ENCODE measurements at places on chromosomes 4 and X. TPM values are rescaled to one million over a fixed set of nuclear protein-coding genes. Genes with fewer than 3 reads are reported as not detected.

The ELF2 gene
- total RNA-seq: 35.4 TPM

The PABPC1L2A gene
- not detected for total RNA-seq

The CORIN gene
- total RNA-seq: 0.11 TPM

The AKAP4 gene
- not detected for total RNA-seq

The SPP1 gene
- total RNA-seq: 788 TPM

The GPC4 gene
- total RNA-seq: 0.14 TPM

The POU3F4 gene
- total RNA-seq: not detected

The GAGE12F gene
- not detected for total RNA-seq

The TSPAN6 gene
- total RNA-seq: 78.4 TPM

The IL13RA2 gene
- total RNA-seq: not detected

The LETM1 gene
- 29.4 TPM for total RNA-seq

The BGN gene
- total RNA-seq: 0.18 TPM

The FSTL5 gene
- total RNA-seq: 0.28 TPM

The TMSB15C gene
- total RNA-seq: not detected

The VSIG1 gene
- total RNA-seq: not detected

The SAGE1 gene
- not detected for total RNA-seq

The JAKMIP1 gene
- not detected for total RNA-seq

The PCDH19 gene
- 0.02 TPM for total RNA-seq

The CSN2 gene
- total RNA-seq: not detected

The NKX6-1 gene
- total RNA-seq: not detected

The DUX4 gene
- not detected for total RNA-seq

The ADH1B gene
- 1.2 TPM for total RNA-seq

The MUC7 gene
- total RNA-seq: not detected

Data from HepG2 (cell line).